ENCODE measurements at places on chromosomes 11 and 22.

DNA sequence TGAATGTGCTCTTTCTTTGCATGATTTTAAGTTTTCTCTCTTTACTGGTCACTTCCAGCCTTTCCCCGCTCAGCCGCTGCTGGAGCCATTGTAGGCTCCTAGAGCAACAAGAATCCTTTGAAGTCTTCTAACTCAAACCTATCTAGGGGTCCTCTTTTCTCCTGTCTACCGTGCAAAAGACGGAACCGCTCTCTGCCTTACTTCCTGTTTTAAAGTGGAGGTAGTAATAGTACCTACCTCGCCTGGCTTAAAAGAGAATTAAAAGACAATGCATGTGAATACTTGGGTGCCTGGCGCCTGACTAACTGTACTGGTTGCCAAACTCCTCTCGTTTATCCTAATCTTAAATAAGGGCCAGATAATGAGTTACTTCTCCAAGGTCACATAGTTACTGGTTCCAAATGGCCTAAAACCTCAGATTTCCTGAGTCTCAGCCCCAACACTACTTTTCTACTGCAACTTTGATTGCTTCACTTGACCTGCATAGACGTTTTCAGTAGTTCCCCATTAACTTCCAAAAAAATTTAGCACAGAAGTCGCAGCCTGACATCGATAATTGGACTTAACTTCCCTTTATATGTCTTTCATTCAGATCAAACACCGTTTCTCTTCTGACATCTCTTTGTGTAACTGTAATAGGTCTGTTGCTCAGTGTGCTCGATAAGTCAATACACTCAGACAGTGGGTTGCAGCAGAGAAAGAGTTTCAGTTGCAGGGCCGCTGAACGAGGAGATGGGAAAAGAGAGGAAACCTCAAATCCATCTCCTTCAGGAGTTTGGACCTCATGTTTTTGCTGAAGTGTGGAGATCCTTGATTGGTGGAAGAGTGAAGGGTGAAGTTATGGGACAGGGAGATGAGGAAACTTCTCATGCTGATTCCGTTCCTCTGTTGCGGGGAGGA, 891 bp downstream of the SAMM50 start:
- DNase-seq, result no peak

GRCh38 chr11:66547662-66548009, 933 bp downstream of the ACTN3 start:
- no peak for DNase-seq

- DNase-seq, result no peak
Measured at GRCh38 chr11:63805844-63806415, 7.3 kb upstream of the SPINDOC start.

DNA sequence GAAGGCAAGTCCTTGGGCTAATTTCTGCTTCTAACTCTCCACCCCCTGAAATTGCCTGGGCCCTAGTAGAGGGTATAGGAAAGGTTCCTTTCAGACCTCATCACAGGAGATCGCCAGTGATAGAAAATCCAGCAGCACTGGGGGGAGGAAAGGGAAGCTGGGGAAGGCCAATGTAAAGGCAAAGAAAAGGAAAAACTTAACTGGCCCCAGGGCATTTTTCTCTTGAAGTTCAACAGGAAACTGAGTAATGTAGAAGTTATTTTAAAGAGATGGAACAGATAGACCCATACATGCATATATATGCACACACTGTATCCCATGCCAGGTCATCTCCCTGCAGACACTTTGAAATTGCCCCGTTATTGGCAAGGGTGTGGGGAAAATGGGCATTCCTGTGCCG, 134.0 kb downstream of the TRIM44 start:
- no peak for DNase-seq

GRCh38 chr11:119192111-119192510, 6.8 kb downstream of the NHERF4 start:
- DNase-seq, result no peak

- no peak for DNase-seq
Measured at GRCh38 chr11:6397156-6397555, 6.9 kb downstream of the SMPD1 start.

DNA sequence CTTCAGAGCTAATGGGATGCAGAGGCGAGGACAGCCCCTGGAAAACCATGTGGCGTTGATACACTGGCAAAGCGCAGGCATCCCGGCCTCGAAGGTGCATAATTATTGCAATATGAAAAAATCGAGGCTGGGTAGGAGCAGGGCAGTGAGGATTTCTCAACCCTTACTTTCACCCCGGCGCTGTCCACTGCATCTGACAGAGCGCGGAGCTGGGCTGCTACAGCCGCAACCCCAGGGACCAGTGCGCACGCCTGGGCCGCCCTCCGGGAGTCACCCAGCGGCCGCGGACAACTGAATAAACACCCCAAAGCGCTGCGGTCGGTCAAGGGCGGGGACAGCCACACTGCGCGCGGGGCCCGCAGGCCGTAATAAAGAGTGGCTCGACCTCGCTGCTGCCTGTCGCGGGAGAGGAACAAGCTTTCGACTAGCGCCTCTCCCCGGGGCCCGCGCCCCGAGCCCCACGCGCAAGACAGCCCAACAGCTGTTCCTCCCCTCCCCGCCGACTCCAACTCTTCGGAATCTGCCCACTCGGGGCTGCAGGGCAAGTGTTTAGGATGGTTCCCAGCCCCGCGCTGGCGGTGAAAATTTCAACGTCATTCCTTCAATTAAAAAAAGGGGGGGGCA, 3.6 kb upstream of the WT1 start:
- no peak for DNase-seq

All from NCI-H345 (cell line).